Karpas-422 (cell line): ENCODE measurements at places on chromosomes 3 and 15. TPM values are rescaled to one million over a fixed set of nuclear protein-coding genes. Genes with fewer than 3 reads are reported as not detected.

The TBCCD1 gene
- 20.6 and 38.7 TPM in 2 replicates for total RNA-seq

DNA sequence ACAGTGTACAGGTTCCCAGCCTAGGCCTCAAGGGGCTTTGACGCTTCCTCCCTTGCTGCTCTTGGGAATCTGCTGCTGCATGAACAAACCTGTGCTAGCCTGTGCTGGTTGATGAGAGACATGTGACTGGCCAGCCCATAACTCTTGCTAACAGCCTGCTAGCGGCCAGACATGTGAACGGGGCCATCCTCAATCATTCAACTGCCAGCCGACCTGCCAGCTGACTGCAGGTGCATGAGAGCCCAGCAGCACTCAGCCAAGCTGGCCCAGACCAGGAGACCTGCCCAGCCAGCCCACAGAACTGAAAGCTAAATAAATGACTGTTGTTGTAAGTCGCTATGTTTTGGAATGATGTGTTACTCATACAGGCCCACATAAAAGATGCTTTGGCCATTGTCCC lies 82.4 kb upstream of the DLG1 start:
- H3K4me1 ChIP-seq, result no peaks in the 10 kb centered on the region
- no peaks in the 10 kb centered on the region for H3K27me3 ChIP-seq
- no peaks in the 10 kb centered on the region for H3K36me3 ChIP-seq
- no peak overlapping the region for H3K27ac ChIP-seq

The CCDC71 gene
- total RNA-seq, result 18.4 and 22.0 TPM in 2 replicates

The LIPH gene
- total RNA-seq, result not detected in 2 replicates

- no peak for DNase-seq
- no peak overlapping the region for H3K27ac ChIP-seq
- no peaks in the 10 kb centered on the region for H3K36me3 ChIP-seq
- H3K27me3 ChIP-seq, result no peaks in the 10 kb centered on the region
- H3K4me3 ChIP-seq, result no peak overlapping the region
- no peaks in the 10 kb centered on the region for H3K4me1 ChIP-seq
Observed at GRCh38 chr3:144487011-144487410, 515.4 kb downstream of the DIPK2A start.

DNA sequence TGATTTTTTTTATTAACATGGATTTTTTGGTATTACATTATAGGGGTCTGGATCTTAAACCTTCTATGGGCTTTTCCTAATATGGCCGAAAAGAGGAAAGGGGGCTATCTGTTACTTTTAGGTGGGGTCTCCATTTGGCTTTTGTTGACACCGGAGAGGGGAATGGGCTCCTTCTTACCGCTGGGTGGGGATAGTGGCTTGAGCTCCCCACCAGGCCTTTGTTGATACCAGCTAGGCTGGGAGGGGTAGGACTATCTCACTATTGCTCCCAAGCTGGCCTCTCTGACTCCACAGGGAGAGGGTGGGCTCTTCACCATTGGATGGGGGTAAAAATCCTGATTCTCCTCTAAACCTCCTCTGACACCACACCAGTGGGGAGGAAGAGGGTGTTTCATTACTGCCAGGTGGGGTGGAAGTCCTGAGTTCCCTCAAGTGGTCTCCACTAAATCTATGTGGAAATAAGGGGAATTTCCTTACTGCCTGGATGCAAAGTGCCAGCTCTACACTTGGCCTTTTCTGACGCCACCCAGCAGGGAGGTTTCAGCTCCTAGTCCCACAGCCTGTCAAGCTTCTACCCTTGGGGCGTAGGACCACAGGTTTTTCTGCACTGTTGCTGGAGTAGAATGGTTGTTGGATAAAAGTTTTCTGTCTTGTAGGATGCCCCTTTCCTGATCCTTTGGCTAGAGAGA lies 572.3 kb downstream of the MAGI1 start:
- H3K4me3 ChIP-seq, result no peak overlapping the region
- no peaks in the 10 kb centered on the region for H3K4me1 ChIP-seq
- no peak overlapping the region for H3K27ac ChIP-seq
- no peak for DNase-seq
- no peaks in the 10 kb centered on the region for H3K27me3 ChIP-seq
- H3K36me3 ChIP-seq, result no peaks in the 10 kb centered on the region

The SLC9C1 gene
- total RNA-seq, result 1.1 TPM in 1 of 2 replicates, not detected in the other

DNA sequence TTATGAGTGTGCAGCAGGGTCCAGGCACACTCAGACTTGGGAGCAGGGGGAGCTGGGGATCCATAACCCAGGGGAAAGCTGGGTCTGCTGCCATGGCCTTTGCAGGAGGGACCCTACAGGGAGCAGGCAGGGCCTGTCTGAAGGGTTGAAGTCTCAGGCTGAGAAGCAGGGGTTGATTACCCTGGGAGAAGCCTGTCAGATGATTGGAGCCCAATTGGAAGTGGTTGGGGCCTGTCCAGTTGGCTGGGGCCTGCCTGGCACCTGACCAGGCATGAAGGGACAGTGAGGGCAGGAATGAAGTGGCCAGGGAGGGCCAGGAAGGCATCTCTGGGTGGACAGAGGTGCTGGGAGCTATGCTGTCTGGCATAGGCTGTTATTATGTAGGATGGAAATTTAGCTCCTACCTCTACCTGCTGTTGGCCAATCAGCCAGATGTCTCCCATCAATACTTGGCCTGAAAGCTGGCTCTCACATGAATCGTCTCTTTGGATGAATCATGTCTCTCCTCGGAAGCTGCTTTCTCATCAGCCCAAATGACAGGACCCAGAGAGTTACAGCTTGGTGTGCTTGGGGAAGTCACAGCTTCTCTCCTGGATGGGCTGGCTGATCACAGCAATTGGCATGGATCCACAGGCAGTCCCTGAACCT lies 27.4 kb upstream of the SLCO2A1 start:
- no peak for DNase-seq
- H3K27me3 ChIP-seq, result no peaks in the 10 kb centered on the region
- H3K4me1 ChIP-seq, result no peaks in the 10 kb centered on the region

DNA sequence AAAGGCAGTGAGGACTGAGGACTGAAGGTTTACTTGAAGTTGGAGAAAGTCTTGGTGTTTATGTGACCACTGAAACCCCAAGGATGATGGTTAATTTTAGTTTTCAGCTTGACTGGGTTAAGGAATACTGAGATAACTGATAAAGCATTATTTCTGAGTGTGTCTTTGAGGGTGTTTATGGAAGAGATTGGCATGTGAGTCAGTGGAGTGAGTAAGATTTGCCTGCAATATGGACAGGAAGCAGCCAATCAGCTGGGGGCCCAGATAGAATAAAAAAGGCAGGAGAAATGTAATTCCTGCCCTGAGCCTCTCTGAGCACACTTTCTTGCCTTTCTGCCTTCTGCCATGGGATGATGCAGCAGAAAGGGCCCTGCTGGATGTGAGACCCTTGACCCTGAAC lies 92.4 kb downstream of the KBTBD8 start:
- no peaks in the 10 kb centered on the region for H3K27me3 ChIP-seq
- H3K4me3 ChIP-seq, result no peak overlapping the region
- H3K27ac ChIP-seq, result no peak overlapping the region
- H3K36me3 ChIP-seq, result no peaks in the 10 kb centered on the region; the same call in 1 of the 2 replicates
- no peak for DNase-seq

GRCh38 chr15:64686130-64686735 lies 89.2 kb downstream of the RBPMS2 start:
- no peak overlapping the region for H3K4me3 ChIP-seq
- H3K4me1 ChIP-seq, result no peaks in the 10 kb centered on the region
- peaks cover 35% of the 10 kb centered on the region for H3K36me3 ChIP-seq
- no peaks in the 10 kb centered on the region for H3K27me3 ChIP-seq
